ENCODE measurements at places on chromosomes 12 and 14.

DNA sequence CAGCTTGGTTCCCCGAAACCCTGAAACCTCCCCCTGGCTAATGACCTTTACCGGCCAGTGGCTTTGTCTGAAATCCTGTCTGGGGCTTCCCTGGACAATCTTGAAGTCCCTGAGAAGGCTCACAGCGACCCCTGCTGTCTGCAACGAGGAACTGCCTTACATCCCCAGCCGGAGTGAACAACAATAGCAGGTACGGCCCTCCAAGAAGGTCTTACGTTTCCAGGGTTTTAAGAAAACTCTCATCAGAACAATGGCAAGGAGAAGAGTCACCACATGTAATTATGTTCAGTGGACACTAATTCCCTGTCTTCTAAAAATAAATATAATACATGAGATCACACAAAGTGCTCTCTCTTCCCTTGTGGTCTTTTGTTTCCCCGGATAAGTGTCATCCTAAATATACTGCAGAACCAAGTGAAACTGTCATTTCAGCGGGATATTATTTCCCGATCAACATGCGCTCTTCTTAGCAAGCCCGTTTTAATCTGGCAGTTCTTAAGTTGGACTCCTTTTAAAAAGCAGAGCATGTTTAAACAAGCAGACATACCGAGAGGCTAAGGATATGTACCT, 53.3 kb downstream of the RBM19 start:
- DNase-seq = peak; percentile 47

GRCh38 chr14:80110721-80111120, 100.6 kb downstream of the DIO2 start:
- DNase-seq = no peak

DNA sequence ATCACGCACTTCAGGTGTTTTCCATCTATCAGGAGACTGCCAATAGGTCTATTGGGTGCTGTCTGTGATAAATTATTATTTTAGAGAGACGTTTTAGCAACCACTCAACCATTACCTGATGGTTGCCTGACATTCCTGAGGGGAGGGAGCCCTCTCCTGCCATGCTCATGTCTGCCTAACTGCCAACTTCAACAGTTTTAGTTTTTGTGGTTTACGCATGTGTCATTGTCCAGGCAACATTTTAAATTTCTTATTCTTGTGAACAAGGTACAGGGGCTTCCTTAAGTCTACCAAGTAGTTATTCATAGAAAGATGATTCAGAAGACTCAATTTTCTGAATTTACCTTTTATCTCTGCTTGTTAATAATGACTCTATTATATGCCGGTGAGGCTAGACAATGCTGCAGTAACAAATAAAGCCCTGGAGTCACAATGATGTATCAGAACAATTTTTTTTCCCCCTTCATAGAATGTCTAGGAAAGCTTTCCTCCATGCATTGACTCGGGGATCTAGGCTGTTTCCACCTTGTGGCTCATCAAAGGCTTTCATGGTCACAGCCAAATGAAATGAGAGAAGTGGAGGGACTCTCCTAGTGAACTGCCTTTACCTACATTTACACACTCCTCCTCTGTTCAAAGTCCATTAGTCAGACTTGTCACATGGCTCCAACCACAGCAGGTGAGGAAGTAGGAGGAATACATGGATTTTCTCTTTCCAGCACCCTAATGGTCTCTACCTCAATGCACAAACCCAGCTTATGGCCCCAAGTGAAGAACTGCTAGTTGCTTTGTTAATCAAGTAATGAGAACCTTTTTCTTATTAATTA, 225.8 kb downstream of the CRADD start:
- DNase-seq = no peak

- no peak for DNase-seq
Observed at GRCh38 chr12:124813782-124814181, 49.9 kb downstream of the SCARB1 start.

DNA sequence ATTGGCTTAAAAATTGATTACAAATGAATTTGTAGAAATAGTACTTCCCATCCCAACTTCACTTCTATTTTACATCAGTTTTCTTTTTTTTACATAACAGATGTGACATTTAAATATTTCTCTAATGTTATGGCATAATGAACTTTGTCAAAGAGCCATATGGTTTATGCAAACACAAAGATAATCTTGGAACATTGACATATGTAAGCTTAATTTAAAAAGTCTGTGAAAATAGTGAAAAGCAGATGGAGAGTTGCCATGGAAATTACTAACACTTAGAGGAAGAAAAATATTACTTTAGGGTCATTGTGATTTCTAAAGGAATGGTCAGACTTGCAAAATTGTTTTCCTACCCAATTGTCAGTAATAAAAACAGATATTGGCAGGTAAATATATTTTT, 232.4 kb downstream of the AEBP2 start:
- no peak for DNase-seq

DNA sequence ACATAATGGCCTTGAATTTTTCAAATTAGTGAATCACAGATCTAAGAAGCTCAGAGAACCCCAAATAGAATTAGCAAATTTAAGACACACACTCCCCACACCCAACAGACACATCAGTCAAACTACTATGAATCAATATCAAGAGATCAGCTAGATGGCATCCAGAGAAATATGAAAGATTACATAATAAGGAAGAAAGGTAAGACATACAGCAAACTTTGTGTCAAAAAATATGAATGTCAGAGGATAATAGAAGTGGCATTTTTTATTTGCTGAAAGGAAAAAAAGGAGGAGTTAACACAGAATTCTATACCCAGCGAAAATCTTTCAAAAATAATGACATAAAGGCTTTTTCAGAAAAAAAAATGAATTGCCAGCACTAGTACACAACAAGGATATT, 110.5 kb upstream of the COCH start:
- no peak for DNase-seq

DNA sequence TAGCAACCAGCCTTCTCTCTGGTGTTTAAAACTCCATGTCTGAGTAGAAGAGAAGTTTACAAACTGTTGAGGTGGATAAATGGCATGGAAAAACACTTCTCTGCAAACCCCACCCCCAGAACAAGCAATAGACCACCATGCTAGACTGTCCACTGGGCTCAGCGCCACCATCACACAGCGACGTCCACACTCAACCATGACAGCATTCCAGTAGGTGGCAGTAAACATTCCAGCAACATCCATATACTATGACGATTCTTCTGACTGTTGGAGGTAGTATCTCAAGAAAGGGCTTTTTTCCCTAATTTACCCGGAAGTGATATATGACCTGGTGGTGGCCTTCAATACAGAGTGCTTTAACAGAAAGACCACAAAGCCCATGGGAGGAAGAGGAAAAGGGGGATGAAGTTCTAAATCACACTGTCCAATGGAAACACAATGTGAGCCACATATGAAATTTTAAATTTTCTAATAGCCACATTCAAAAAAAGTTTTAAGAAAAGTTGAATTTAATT, 152.2 kb downstream of the SLC15A4 start:
- DNase-seq = no peak

GRCh38 chr14:81423504-81423903, 23.4 kb upstream of the STON2 start:
- DNase-seq = no peak

DNA sequence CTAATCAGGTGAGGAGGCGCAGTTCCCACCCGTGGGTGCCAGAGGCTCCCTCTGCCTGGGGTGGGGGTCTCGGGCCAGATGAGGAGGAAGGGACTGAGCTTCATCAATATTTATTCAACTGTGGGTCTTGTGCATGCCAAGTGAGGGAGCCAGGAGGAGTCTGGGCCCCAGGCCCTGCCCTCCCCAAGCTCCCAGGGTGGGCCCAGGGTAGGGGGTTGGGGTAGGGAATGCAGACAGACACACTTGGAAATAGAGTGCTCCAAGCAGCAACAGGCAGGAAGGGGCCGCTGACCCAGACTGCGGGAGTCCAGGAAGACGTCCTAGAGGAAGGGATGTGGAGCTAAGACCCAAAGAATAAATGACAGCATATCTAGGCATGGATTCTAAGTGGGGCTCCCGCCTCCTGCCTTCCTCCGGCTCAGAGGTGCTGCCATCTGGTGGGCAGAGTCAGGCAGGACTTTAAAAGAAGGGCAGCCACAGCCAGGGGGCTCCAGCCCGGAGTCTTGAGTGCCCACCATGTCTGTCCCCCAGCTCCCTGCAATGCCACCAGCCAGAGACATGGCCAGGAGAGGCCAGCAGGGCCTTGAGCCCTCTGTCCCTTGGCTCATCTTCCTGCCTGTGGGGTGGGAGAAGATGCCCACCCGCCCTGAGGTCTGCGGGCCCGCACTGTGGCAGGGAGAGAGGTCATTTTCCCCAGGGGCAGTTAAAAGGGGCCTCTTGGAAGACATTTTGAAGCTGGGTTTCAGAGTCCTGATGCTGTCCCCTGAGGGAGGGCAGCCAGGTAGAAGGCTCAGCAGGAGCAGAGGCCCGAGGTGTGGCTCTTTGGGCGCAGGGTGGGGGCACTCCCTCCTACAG, 70.1 kb downstream of the PHETA1 start:
- DNase-seq = peak; percentile 35

- no peak for DNase-seq
Observed at GRCh38 chr14:85853996-85854526, 324.1 kb downstream of the FLRT2 start.

Data from HFFc6 (cell line).